Type B pancreatic cell (in vitro differentiated cells): ENCODE measurements at places on chromosomes 12 and 14.

GRCh38 chr14:81471062-81471461 is 62.6 kb downstream of the SEL1L start:
- DNase-seq = no peak

DNA sequence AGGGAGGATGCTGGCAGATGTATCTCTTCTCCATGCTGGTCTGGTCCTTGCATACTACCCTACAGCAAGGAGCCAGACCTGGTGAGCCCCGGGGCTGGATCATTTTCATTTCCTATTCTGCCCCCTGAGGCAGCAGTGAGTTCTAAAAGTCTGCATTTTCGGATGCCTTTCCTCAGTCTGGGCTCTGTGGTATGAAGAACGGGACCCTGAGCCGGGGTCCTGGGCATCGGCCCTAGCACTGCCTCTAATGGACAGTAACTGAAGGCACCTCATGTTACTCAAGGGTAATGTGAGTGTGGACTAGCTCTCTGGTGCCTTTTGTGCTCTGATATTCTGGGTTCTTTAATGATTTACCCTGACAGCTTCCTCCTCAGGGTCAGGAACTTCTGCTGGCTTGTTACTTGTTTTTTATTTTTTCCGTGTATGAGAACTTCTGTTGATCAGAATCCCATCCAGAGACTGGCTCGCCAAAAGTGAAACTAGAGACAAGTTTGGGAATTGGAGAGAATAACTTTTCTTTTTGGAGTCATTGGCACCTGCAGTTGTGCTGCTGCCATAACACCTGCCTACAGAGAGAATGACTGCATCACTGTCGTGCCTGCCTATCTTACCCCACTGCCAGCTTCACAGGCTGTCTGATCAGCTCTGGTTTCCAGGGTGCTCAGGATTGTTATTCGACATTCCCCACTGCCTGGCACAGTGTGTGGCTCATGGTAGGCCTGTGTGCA is 62.3 kb downstream of the SUSD6 start:
- DNase-seq = no peak

DNA sequence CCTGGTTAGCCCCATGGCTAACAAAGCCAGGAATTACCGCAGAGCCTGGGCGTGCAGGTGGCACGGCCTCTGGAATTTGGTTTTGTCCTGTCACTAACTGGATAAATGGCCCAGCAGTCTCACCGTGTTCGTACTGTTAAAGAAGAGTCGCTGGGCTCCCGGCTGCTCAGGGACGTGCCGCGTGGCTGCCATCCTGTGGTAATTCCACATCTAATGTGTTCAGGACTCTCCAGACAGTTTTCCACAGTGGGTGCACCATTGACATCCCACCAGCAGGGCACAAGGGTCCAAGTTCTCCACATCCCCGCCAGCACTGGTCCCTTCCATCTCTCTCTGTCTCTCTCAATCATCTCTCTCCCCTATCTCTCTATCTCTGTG is 19.6 kb downstream of the NOC4L start:
- DNase-seq = no peak

GRCh38 chr14:94344389-94344788 is 21.3 kb upstream of the SERPINA6 start:
- no peak for DNase-seq

DNA sequence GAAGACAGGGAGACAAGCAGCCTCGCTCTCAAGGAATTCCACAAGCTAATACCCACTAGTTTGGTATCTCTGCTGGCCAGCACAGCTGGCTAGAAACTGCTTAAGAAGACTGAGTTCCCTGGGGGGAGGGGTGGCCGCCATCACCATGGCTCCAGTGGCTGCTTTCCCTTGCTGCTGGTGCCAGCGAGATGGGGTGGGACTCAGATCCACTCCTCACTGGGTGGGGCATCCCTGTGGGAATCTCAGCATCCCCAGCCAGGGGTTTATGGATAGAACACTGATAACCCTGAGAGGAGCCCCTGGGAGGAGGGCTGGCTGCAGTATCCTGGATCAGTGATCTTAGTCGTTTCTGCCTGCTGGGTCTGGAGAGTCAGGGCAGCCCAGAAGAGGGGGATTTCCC is 170.6 kb upstream of the MDGA2 start:
- no peak for DNase-seq

DNA sequence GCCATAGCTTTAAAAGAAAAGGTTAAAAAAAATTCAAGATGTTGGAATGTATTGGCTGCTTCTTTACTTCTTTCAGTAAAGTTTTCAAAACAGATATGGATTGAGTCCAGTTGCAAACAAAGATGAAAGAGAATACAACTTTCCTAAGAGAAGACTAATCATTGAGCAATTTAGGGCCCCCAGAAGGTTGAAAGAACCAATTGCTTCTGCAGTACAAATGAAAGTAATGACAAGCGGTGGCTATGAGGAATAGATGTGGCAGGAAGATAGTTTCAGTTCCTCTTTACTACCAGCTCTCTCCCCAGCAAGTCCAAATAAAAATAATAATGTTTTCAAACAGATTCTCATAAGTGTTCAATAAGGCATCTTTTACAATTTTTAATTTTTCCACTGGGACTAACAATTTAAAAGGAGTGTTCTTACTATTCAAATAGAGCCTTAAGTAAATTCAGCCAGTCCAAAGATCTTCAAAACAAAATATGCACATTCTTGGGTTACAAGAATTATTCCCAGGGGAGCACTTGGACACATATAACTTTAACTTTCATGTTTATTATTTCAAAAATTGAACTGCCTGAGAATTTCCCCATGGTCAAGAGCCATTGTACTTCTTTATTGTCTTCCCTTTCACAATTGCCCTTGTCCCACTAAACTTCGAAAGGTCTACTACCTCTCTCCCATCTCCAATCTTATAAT is 62.3 kb upstream of the PPP1R12A start:
- DNase-seq = no peak
